Uterus (tissue), 4 donors: ENCODE measurements at places on chromosomes 16 and 17. TPM values are rescaled to one million over a fixed set of nuclear protein-coding genes. Genes with fewer than 3 reads are reported as not detected.
A peak's percentile ranks its signal among the peaks of the same experiment; 100 is the strongest.

The VPS35 gene
- 23.1 TPM for total RNA-seq

The SYCE1L gene
- 11.4 TPM for total RNA-seq

The CTRL gene
- not detected for total RNA-seq

The TNFSF12 gene
- 63.1 TPM for total RNA-seq

The ODAD4 gene
- not detected for total RNA-seq

The CES5A gene
- not detected for total RNA-seq

DNA sequence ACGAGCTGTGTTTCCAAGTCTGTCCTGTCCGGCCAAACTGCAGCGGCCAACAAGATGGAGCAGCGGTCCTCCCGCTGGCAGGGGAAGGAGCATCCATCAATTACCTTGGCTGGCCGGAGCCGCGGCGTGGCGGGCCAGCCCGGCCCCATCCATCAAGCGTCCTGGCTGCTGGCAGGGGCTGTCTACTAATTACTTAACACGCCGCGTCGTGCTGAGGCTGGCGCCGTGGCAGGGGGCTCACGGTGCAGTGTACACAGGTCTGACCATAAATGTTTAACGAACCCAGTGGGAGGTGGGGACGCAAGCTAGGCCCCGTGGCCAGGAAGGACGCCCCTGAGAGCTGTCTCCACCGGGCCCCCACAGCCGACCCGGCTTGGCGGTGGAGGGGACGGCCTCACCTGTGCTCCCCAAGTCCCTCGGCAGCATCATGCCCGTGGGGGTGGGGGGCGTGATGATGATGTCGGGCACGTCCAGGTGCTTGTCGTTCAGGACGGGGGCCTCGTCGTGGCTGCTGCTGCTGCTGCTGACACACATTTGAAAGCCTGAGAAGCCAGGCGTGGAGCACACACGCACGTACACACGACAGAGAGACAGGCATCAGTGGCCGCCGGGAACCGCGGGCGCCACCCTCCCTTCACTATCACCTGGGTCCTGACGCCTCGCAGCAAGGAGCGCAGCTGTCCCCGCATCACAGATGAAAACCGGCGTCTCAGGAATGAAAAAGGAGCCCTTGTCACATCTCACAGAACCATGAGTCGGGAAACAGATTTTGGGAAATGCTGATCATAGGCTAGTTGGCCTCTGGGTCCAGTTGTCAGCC, 21.2 kb upstream of the GINS2 start:
- no peak for DNase-seq
- H3K4me3 ChIP-seq = no peak overlapping the region
- no peaks in the 10 kb centered on the region for H3K4me1 ChIP-seq
- no peaks in the 10 kb centered on the region for H3K36me3 ChIP-seq
- no peaks in the 10 kb centered on the region for H3K27me3 ChIP-seq
- H3K27ac ChIP-seq = no peak overlapping the region

DNA sequence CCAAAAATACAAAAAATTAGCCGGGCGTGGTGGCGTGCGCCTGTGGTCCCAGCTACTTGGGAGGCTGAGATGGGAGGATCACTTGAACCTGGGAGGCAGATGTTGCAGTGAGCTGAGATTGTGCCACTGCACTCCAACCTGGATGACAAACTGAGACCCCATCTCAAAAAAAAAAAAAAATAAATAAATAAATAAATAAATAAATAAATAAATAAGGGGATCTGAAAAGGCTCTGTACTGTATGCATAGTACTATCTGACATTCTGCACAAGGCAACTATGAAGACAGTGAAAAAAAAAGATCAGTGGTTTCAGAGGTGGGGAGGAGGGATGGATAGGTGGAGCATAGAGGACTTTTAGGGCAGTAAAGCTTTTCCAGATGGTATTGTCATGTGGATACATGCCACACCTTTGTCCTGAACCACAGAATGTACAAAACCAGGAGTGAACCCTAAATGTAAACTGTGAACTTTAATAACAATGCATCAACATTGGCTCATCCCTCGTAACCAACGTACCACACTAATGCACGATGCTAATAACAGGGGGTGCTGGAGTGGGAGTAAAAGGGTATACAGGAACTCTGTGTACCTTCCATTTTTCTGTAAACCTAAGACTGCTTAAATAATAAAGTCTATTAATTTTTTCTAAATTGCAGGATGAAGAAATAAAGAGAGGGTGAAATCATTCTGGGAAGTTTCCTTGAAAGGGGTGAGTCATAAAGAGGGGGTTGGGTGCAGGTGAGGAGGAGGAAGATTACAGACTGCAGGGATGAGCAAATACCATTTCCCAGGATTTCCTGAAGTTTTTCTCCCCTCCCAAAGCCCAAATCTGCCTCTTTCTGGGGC, 155.8 kb upstream of the SDK2 start:
- no peak overlapping the region for H3K4me3 ChIP-seq
- DNase-seq = no peak
- no peaks in the 10 kb centered on the region for H3K36me3 ChIP-seq
- no peaks in the 10 kb centered on the region for H3K27me3 ChIP-seq
- H3K4me1 ChIP-seq = no peaks in the 10 kb centered on the region
- no peak overlapping the region for H3K27ac ChIP-seq

- no peak overlapping the region for H3K4me3 ChIP-seq
- H3K36me3 ChIP-seq = no peaks in the 10 kb centered on the region
- DNase-seq = no peak
- no peak overlapping the region for H3K27ac ChIP-seq
- no peaks in the 10 kb centered on the region for H3K4me1 ChIP-seq
Measured at GRCh38 chr16:72967941-72968340, 80.0 kb downstream of the ZFHX3 start.

- no peak overlapping the region for H3K27ac ChIP-seq
- no peaks in the 10 kb centered on the region for H3K36me3 ChIP-seq
- no peaks in the 10 kb centered on the region for H3K27me3 ChIP-seq
- no peaks in the 10 kb centered on the region for H3K4me1 ChIP-seq
- DNase-seq = no peak
Measured at GRCh38 chr17:61131585-61131984, 268.1 kb upstream of the TBX2 start.

GRCh38 chr16:78962457-78962929, 638.0 kb downstream of the MAF start:
- H3K27me3 ChIP-seq = no peaks in the 10 kb centered on the region
- H3K36me3 ChIP-seq = no peaks in the 10 kb centered on the region
- no peak overlapping the region for H3K4me3 ChIP-seq
- no peaks in the 10 kb centered on the region for H3K4me1 ChIP-seq
- H3K27ac ChIP-seq = no peak overlapping the region

GRCh38 chr16:53089434-53090285, 34.9 kb downstream of the CHD9 start:
- DNase-seq = peak; percentile 66
- H3K4me1 ChIP-seq = peaks cover 8% of the 10 kb centered on the region
- no peaks in the 10 kb centered on the region for H3K27me3 ChIP-seq
- H3K36me3 ChIP-seq = no peaks in the 10 kb centered on the region

- H3K4me3 ChIP-seq = no peak overlapping the region
- H3K27ac ChIP-seq = no peak overlapping the region
- no peak for DNase-seq
Measured at GRCh38 chr16:68436581-68436980, 11.7 kb downstream of the SMPD3 start.

GRCh38 chr17:56819030-56819429, 14.7 kb downstream of the C17orf67 start:
- no peaks in the 10 kb centered on the region for H3K27me3 ChIP-seq
- no peaks in the 10 kb centered on the region for H3K36me3 ChIP-seq
- H3K4me3 ChIP-seq = no peak overlapping the region
- no peaks in the 10 kb centered on the region for H3K4me1 ChIP-seq
- H3K27ac ChIP-seq = no peak overlapping the region

- H3K36me3 ChIP-seq = no peaks in the 10 kb centered on the region
- no peaks in the 10 kb centered on the region for H3K27me3 ChIP-seq
- H3K27ac ChIP-seq = no peak overlapping the region
- H3K4me1 ChIP-seq = peaks cover 3% of the 10 kb centered on the region
- no peak overlapping the region for H3K4me3 ChIP-seq
Measured at GRCh38 chr16:66254106-66254505, 112.4 kb upstream of the CDH5 start.
